Activated CD4-positive, alpha-beta T cell treated with anti-CD3 and anti-CD28 coated beads for 24 hours (primary cell): ENCODE measurements at places on chromosomes 5 and 9.

DNA sequence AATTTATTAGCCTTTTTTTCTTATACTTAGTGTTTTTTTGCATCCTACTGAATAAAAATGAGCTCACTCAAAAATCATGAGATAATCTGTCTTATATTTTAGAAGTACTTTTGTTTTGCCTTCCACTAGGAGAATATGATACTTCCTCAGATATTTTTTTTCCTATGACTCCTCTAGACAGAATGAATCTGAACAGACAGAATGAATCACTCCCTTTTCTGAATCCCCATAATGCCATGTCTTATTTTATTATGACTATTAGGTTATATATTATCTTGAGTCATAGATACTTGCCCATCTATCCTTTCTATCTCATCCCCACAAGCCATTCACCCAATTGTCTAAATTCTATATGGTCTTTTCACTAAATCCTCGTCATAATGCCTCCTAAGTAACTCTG, 134.6 kb downstream of the BRINP1 start:
- no peak for DNase-seq

DNA sequence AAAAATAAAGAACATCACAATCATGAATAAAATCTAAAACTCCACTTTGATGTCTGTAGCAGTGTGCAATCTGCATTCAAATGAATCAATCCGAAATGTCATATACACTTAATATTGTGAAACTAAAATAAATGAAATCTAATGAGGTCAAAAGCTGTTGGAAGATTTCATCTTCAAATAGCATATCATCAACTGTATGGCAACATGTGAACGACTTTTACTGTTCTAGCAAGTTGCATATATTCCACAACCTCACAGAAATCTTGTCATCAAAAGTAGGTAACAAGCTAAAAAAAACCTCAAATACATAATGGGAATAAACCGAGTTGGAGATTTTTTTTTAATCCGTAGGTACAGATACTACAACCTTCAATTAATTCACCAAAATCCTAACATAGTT, 1.2 kb downstream of the PTBP3 start:
- DNase-seq, result no peak

DNA sequence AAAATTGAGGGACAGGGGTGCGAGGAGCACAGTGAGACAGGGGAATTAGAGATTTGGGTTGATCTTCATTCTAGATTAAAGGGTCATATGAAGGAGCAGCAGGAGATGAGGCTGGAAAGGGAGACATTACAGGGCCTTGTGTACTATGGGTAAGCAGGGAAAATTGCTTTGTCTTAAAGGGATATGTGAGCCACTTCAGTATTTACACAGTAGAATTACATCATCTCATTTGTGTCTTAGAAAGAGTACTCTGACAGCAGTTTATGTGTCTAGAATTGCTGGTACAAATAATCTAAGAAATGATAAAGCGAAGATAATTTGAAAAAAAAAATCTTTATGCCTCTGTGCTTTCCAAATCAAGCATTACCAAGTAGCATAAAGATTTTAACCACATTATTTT, 287.0 kb upstream of the ARRDC3 start:
- DNase-seq, result no peak

DNA sequence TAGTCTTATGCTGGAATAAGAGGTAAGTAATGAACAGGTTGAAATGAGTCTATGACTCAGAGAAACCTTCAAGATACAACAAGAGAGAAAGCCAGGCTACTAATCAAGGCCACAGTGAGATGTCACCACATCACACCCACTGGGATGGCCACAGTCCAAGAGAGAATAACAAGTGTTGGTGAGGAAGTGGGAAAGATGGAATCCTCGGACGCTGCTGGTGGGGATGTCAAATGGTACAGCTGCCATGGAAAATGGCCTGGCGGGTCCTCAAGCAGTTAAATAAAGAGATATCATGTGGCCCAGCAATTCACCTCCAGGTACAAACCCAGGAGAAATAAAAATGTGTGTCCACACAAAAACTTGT, 41.9 kb upstream of the NEURL1B start:
- no peak for DNase-seq
